ENCODE measurements at places on chromosomes 1 and 21. TPM values are rescaled to one million over a fixed set of nuclear protein-coding genes. Genes with fewer than 3 reads are reported as not detected.

GRCh38 chr1:72271555-72272085, 10.7 kb downstream of the NEGR1 start:
- H3K4me1 ChIP-seq, result no peaks in the 10 kb centered on the region
- H3K4me3 ChIP-seq, result no peak overlapping the region
- DNase-seq, result no peak

DNA sequence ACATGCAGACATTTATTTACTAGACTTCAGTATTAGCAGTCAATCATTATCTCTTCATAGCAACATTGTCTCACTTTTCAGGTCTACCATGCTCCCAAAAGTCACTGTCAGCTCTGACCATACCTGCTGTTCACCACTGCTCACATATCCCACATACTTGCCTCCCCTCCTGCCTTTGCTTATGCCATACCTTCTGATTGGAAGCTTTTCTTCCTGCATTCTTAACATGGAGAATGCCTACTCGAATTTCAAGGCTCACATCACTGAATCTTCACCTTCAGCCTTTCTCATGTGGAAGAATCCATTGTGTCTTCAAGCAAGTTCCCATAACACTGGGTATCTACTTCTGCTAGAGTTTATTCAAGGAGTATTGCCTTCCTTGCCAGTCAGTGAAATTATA, 135.4 kb downstream of the NTNG1 start:
- DNase-seq, result no peak
- H3K4me3 ChIP-seq, result no peak overlapping the region
- peaks cover 5% of the 10 kb centered on the region for H3K27me3 ChIP-seq
- peaks cover 10% of the 10 kb centered on the region for H3K4me1 ChIP-seq
- H3K27ac ChIP-seq, result no peak overlapping the region

GRCh38 chr1:161921990-161922389, 101.7 kb downstream of the OLFML2B start:
- H3K4me3 ChIP-seq, result peak overlapping the region; percentile 61
- peaks cover 39% of the 10 kb centered on the region for H3K4me1 ChIP-seq
- DNase-seq, result no peak
- no peaks in the 10 kb centered on the region for H3K36me3 ChIP-seq
- H3K27me3 ChIP-seq, result peaks cover 3% of the 10 kb centered on the region
- peak overlapping the region; percentile 78 for H3K27ac ChIP-seq

DNA sequence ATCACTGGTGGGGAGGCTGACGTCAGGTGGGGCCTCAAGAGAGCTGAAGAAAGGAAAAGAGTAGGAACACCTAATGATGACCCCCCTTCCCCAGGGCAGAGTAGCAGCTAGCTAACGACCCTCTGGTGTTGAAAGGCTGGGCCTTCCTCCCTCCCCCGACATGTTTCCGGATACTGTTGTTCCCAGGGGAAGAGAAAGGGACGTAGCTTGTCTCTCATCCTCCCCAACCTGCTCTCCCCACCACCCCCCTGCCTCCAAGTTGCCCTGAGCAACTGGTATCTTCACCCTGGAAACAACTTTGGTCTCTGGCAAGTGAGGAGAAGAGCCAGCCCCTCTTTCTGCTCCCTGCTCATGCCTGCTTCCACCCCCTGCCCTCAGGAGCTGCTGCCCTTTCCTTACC, 2.4 kb downstream of the SEMA6C start:
- no peaks in the 10 kb centered on the region for H3K36me3 ChIP-seq
- H3K27me3 ChIP-seq, result peaks cover 7% of the 10 kb centered on the region
- no peak overlapping the region for H3K27ac ChIP-seq
- peaks cover 29% of the 10 kb centered on the region for H3K4me1 ChIP-seq
- H3K4me3 ChIP-seq, result peak overlapping the region; percentile 99

DNA sequence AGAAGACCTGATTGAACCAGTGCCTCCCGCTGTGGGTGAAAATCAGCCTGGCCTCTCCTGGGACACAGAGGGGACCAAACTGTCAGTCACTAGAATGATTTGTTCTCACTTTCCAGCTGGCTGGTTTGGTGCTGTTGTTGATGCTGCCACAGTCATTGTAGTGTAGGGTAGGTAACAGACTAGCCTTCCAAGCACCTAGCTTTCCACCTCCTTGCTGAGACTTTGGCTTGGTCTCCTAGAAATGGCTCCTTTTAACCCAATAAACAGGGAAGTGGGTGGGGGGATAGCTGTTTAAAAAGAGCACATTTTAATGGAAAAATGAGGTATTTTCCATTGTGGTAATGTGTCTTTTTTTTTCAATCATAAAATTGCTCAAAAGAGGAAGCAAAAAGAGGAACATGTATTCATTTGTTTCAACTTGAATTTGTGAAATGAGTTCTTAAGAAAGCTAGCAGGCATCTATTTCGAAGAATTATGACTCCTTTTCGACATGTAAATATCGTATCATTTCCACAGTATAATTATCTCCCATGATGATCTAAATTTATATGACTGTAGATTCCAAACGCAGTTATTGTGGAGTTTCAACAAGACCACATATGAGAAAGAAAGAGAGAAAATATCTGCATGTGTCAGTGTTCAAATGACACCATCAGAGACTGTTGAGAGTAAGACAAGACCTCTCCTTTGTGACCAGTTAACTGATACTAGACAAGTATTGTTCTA, 190.1 kb downstream of the HLX start:
- peaks cover 2% of the 10 kb centered on the region for H3K4me1 ChIP-seq
- no peaks in the 10 kb centered on the region for H3K36me3 ChIP-seq
- no peaks in the 10 kb centered on the region for H3K27me3 ChIP-seq
- no peak for DNase-seq
- no peak overlapping the region for H3K27ac ChIP-seq

- H3K4me3 ChIP-seq, result no peak overlapping the region
- DNase-seq, result no peak
- no peak overlapping the region for H3K27ac ChIP-seq
- no peaks in the 10 kb centered on the region for H3K27me3 ChIP-seq
- no peaks in the 10 kb centered on the region for H3K4me1 ChIP-seq
- no peaks in the 10 kb centered on the region for H3K36me3 ChIP-seq
These were observed 361.6 kb upstream of the PLD5 start for GRCh38 chr1:242886137-242886536.

DNA sequence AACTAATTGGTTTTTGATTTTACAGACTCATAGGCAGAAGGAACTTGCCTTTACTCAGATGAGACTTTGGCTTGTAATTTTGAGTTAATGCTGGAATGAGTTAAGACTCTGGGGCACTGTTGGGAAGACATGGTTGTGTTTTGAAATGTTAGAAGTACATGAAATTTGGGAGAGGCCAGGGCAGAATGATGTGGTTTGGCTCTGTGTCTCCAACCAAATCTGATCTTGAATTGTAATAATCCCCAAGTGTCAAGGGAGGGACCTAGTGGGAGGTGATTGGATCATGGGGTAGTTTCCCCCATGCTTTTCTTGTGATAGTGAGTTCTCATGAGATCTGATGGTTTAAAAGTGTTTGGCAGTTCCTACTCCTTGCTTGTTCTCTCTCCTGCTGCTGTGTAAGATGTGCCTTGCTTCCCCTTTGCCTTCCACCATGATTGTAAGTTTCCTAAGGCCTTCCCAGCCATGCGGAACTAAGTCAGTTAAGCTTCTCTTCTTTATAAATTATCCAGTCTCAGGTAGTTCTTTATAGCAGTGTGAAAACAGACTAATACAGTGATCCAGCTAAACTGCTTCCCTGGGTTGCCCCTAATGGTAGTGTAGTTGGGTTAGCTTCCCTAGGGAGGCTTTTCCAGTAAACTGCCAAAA, 10.2 kb downstream of the CPT2 start:
- peaks cover 44% of the 10 kb centered on the region for H3K36me3 ChIP-seq
- peaks cover 8% of the 10 kb centered on the region for H3K27me3 ChIP-seq
- H3K4me3 ChIP-seq, result no peak overlapping the region
- H3K27ac ChIP-seq, result no peak overlapping the region

- no peak overlapping the region for H3K4me3 ChIP-seq
- H3K36me3 ChIP-seq, result no peaks in the 10 kb centered on the region
- no peak overlapping the region for H3K27ac ChIP-seq
- no peak for DNase-seq
- peaks cover 12% of the 10 kb centered on the region for H3K4me1 ChIP-seq
These were observed 4.5 kb upstream of the CRABP2 start for GRCh38 chr1:156709757-156710489.

GRCh38 chr1:35844826-35845225, 37.0 kb downstream of the AGO4 start:
- no peaks in the 10 kb centered on the region for H3K27me3 ChIP-seq
- DNase-seq, result no peak
- H3K27ac ChIP-seq, result no peak overlapping the region
- no peak overlapping the region for H3K4me3 ChIP-seq

DNA sequence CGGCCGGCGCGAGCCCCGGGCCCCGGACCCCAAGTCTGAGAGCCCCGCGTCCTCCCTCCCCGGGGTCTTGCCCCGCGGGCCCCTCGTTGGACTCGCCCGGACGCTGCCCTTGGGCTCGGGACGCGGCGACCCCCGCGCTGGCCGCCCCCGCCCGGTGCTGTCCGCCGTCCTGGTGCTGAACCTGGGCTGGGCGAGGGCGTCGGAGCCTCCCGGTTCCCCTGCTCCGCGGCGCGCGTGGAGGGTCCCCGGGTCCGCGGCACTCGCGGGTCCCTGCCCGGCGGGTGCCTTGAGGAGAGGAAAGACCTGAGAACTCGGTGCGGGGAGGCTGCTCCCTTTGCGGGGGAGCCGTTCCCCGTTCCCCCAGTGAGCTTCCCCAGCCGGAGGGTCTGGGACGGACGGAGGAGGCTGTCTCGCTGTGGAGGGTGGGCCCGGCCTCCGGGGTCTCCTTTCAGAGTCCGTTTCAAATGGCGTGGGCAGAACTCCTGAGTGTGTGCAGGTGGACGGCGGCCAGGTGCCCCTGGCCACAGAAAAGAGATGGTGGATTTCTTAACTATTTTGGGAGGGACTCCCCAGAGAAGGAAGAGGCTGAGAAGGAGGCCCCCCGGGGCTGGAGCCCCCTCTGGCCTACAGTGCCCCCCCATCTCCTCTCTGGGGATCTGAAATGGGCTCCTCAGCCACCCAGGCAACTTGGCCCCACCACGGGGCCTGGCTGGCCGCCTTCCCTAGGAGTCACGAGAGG, 595 bp downstream of the GABRD start:
- no peaks in the 10 kb centered on the region for H3K36me3 ChIP-seq
- H3K4me1 ChIP-seq, result peaks cover 2% of the 10 kb centered on the region
- peaks cover 16% of the 10 kb centered on the region for H3K27me3 ChIP-seq
- DNase-seq, result no peak
- H3K4me3 ChIP-seq, result peak overlapping the region; percentile 49

GRCh38 chr1:111030590-111030989, 66.9 kb upstream of the LRIF1 start:
- no peaks in the 10 kb centered on the region for H3K36me3 ChIP-seq
- H3K4me1 ChIP-seq, result no peaks in the 10 kb centered on the region
- no peaks in the 10 kb centered on the region for H3K27me3 ChIP-seq

- H3K36me3 ChIP-seq, result peaks cover 13% of the 10 kb centered on the region
- H3K4me3 ChIP-seq, result no peak overlapping the region
- no peaks in the 10 kb centered on the region for H3K4me1 ChIP-seq
- no peaks in the 10 kb centered on the region for H3K27me3 ChIP-seq
- DNase-seq, result no peak
- no peak overlapping the region for H3K27ac ChIP-seq
These were observed 15.5 kb downstream of the ETS2 start for GRCh38 chr21:38821248-38821647.

- no peaks in the 10 kb centered on the region for H3K36me3 ChIP-seq
- no peak overlapping the region for H3K4me3 ChIP-seq
- DNase-seq, result no peak
- H3K4me1 ChIP-seq, result peaks cover 2% of the 10 kb centered on the region
These were observed 340.4 kb downstream of the USP25 start for GRCh38 chr21:16070207-16070651.

DNA sequence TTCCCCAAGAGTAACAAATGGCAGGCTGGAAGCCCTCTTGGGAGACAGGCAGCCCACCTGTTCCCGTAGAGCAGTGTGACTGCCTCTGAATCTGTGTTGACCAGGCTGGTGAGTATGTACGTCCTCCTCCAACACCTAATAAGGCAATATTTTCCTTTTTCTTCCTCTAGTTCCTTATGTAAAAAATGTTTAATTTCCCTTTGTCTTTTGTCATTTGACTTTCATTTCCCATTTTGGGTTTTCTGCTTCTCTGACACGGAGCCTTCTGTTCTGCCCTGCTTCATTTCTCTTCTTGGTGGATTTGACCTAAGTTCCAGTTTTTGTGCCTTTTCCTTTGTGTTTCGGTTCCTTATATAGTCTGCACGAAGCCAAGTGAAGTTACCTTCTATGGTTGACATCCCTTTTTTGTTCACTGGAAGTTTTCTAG, 65.8 kb upstream of the ATF3 start:
- no peak overlapping the region for H3K27ac ChIP-seq
- peaks cover 6% of the 10 kb centered on the region for H3K4me1 ChIP-seq
- no peaks in the 10 kb centered on the region for H3K27me3 ChIP-seq
- no peak for DNase-seq
- H3K36me3 ChIP-seq, result no peaks in the 10 kb centered on the region
- H3K4me3 ChIP-seq, result no peak overlapping the region

DNA sequence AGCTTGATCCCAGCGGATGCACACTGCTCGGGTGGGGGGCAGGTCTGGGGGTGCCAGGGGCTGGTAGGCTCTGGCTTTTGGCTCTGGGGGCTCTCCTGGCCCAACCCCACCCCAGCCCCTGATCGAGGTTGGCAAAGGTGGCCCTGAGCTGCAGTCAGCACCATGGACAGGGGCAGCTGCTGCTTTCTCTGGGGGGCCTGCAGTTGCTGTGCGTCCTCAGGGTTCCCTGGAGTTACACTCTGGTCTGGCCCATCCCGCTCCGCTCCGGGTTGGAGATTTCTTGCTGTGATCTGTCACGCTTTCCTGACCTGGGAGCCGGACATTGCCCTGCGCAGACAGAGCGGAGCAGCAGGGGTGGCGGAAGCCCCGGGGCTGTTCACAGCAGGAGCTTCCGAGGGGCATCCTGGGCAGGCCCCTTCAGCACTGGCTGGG, 8.0 kb upstream of the PLCH2 start:
- peaks cover 12% of the 10 kb centered on the region for H3K27me3 ChIP-seq
- no peak overlapping the region for H3K27ac ChIP-seq
- H3K4me3 ChIP-seq, result peak overlapping the region; percentile 82
- H3K4me1 ChIP-seq, result peaks cover 16% of the 10 kb centered on the region
- no peaks in the 10 kb centered on the region for H3K36me3 ChIP-seq
- no peak for DNase-seq

GRCh38 chr1:63454269-63454668, 68.8 kb downstream of the ITGB3BP start:
- H3K4me3 ChIP-seq, result no peak overlapping the region
- DNase-seq, result no peak
- H3K27ac ChIP-seq, result no peak overlapping the region
- H3K27me3 ChIP-seq, result no peaks in the 10 kb centered on the region
- no peaks in the 10 kb centered on the region for H3K4me1 ChIP-seq

DNA sequence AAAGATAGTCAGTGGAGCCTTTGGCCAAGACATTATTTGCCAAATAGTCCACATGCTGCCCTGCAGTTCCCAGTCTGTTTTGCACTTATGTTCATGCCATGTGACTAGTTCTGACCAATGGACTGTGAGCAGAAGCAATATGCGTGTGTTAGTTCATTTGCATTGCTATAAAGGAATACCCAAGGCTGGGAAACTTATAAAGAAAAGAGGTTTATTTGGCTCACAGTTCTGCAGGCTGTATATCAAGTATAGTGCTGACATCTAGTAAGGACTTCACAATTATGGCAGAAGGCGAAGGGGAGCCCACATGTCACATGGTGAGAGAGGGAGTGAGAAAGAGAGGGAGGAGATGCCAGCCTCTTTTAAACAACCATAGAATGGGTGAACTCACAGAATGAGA, 193.3 kb downstream of the PTPRU start:
- H3K4me3 ChIP-seq, result no peak overlapping the region
- peaks cover 14% of the 10 kb centered on the region for H3K36me3 ChIP-seq
- H3K4me1 ChIP-seq, result no peaks in the 10 kb centered on the region
- peaks cover 6% of the 10 kb centered on the region for H3K27me3 ChIP-seq
- no peak for DNase-seq

ZFYVE9 gene
- total RNA-seq, result 25.6 TPM

KLHDC9 gene
- total RNA-seq, result 10.9 TPM

NT5C1A gene
- total RNA-seq, result not detected

IQGAP3 gene
- 6.1 TPM for total RNA-seq

RYR2 gene
- total RNA-seq, result 47.0 TPM

DMRTB1 gene
- not detected for total RNA-seq

PKP1 gene
- not detected for total RNA-seq

OLIG2 gene
- total RNA-seq, result 21.4 TPM

MXRA8 gene
- total RNA-seq, result 7.7 TPM

Measured in glutamatergic neuron (in vitro differentiated cells).